Vagina (tissue), 2 donors: ENCODE measurements at places on chromosomes 11 and 22.

GRCh38 chr22:43205748-43206508 lies 19.0 kb upstream of the TTLL12 start:
- DNase-seq, result no peak

- no peak for DNase-seq
Observed at GRCh38 chr11:92776676-92777075, 192.8 kb upstream of the MTNR1B start.

- no peak for DNase-seq
Observed at GRCh38 chr22:28051787-28052356, 132.8 kb upstream of the PITPNB start.

GRCh38 chr11:111555255-111555654 lies 14.7 kb downstream of the LAYN start:
- DNase-seq, result no peak

- no peak for DNase-seq
Observed at GRCh38 chr11:12640926-12641849, 33.0 kb upstream of the TEAD1 start.

GRCh38 chr11:9789910-9790309 lies 126.0 kb downstream of the SWAP70 start:
- no peak for DNase-seq

DNA sequence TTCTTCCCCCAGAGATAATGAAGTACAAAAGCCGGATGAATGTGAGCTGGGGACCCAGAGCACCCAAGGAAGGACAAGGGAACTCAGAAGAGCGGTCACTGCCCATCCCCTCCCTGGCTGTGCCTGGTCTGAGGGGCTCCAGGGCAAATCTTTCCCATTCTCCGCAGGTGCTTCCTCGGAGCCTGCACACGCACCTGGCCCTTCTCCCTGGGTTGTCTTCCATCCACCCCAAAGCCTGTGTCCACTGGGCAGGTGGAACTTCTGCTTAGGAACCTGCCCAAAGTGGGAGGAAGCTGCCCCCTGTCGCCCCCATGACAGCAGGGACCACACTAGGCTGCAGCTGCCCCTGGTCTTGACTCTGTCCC lies 121.0 kb upstream of the FGF3 start:
- no peak for DNase-seq
